ENCODE measurements at places on chromosomes 4 and X. TPM values are rescaled to one million over a fixed set of nuclear protein-coding genes. Genes with fewer than 3 reads are reported as not detected.

Gene SLC9B1
- 0.26 TPM for total RNA-seq

Gene TMEM156
- 0.35 TPM for total RNA-seq

Gene DMRTC1
- total RNA-seq: not detected

Gene P2RY8
- not detected for total RNA-seq

Gene MAGEC1
- total RNA-seq: not detected

Gene HMX1
- total RNA-seq: not detected

Gene HTRA3
- 9.8 TPM for total RNA-seq

Gene IQCM
- total RNA-seq: not detected

Gene S100P
- not detected for total RNA-seq

Gene FGF5
- 0.12 TPM for total RNA-seq

Gene CT55
- not detected for total RNA-seq

Gene GEMIN8
- 10.7 TPM for total RNA-seq

Gene ZXDA
- 4.2 TPM for total RNA-seq

Gene RENBP
- 0.12 TPM for total RNA-seq

Gene RADX
- not detected for total RNA-seq

Gene CXCL9
- not detected for total RNA-seq

Gene PASD1
- total RNA-seq: not detected

Gene FHDC1
- total RNA-seq: 0.60 TPM

Gene CHST7
- total RNA-seq: 14.4 TPM

Gene SLC4A4
- 1.9 TPM for total RNA-seq

Gene PSMD10
- total RNA-seq: 50.9 TPM

Gene CFI
- total RNA-seq: 38.8 TPM

Gene GPR173
- 1.5 TPM for total RNA-seq

Gene FMR1NB
- not detected for total RNA-seq

Gene LGI2
- 0.94 TPM for total RNA-seq

Gene NHS
- total RNA-seq: 0.12 TPM

Gene HPGD
- total RNA-seq: not detected

Gene PRRG1
- 13.6 TPM for total RNA-seq

Gene SLIT2
- total RNA-seq: 9.3 TPM

Gene SATL1
- not detected for total RNA-seq

Gene SLC10A4
- total RNA-seq: 0.12 TPM

Gene COL4A5
- 28.6 TPM for total RNA-seq

Gene HSD17B10
- 93.4 TPM for total RNA-seq

Gene SMIM14
- 17.2 TPM for total RNA-seq

Gene WWC2
- total RNA-seq: 21.8 TPM

Gene CT83
- total RNA-seq: not detected

Gene APELA
- not detected for total RNA-seq

Gene GAGE12E
- not detected for total RNA-seq

Gene EPGN
- total RNA-seq: 0.70 TPM

Gene FAM47E
- total RNA-seq: not detected

Gene SYP
- total RNA-seq: 0.23 TPM

Gene INPP4B
- total RNA-seq: 3.9 TPM

Gene ZIC3
- not detected for total RNA-seq

Gene ADGRL3
- total RNA-seq: 3.7 TPM

Gene SLC6A14
- total RNA-seq: not detected

Gene BEND4
- not detected for total RNA-seq

Gene RBM10
- 39.0 TPM for total RNA-seq

Gene DIPK2B
- not detected for total RNA-seq

Gene CTAG1B
- not detected for total RNA-seq

Gene NUP62CL
- not detected for total RNA-seq

Gene INTS6L
- 4.3 TPM for total RNA-seq

Measured in pericardium fibroblast (primary cell).